ENCODE measurements at places on chromosomes 3 and 15. TPM values are rescaled to one million over a fixed set of nuclear protein-coding genes. Genes with fewer than 3 reads are reported as not detected.

SEMA3F gene
- 73.6 TPM for total RNA-seq

BFSP2 gene
- not detected for total RNA-seq

ROBO1 gene
- total RNA-seq = 16.8 TPM

HES1 gene
- 23.8 TPM for total RNA-seq

FBXL2 gene
- 15.2 TPM for total RNA-seq

SIN3A gene
- total RNA-seq = 25.7 TPM

TM6SF1 gene
- 46.6 TPM for total RNA-seq

CHRFAM7A gene
- 3.8 TPM for total RNA-seq

Measured in pulmonary artery endothelial cell (primary cell).